ENCODE measurements at places on chromosomes 12 and 14.
A peak's percentile ranks its signal among the peaks of the same experiment; 100 is the strongest.

- peak; percentile 82 for DNase-seq
These were observed 1.1 kb upstream of the GNB3 start for GRCh38 chr12:6839482-6840201.

DNA sequence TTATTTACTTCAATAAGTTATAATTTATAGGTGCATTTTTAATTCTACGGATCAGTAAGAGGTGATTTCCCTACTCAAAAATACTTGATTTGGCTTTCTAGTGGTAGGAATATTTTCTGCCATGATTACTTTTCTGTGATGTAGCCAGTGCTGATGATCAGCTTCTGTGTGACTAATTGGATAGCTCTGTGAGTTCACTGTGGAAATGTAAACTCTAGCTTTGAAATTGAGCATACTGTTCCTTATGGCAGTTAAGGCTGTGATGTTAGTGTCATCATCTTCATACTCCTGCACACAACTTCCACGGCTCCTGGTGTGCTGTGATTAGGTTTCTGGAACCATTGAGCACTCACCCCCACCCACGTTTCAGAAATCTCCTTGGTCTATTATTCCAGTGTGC lies 48.2 kb downstream of the PLEKHA5 start:
- DNase-seq = no peak

DNA sequence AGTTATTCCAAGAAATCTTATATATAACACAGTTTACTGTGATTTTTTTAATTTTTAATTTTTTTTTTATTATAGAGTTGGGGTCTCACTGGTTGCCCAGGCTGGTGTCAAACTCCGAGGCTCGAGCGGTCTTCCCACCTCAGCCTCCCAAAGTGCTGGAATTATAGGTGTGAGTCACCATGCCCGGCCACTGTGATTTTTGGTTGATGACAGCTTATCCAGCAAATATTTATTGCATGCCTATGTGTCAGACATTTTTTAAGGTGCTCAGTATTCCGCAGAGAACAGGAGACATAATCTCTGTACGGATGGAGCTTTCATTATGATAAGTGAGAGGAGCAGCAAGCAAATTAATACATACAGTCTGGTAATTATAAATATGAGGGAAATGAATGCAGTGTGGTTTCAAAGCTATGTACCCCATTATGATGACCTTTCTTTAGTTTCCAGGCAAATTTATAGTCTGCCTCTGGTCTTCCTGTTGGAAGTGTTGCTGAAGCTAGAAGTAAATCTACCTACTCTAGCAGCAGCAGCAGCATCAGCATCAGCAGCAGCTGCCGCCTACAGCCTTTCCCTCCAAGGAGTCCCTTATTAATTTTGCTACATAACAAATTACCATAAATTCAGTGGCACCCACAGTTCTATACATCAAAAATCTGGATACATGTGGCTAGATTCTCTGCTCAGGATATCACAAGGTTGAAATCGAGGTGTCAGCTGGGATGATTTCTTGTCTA lies 32.3 kb downstream of the FRS2 start:
- no peak for DNase-seq

GRCh38 chr12:19434538-19434937 lies 4.8 kb upstream of the AEBP2 start:
- no peak for DNase-seq

GRCh38 chr12:49261721-49262120 lies 3.2 kb upstream of the TUBA1C start:
- DNase-seq = no peak

- no peak for DNase-seq
These were observed 1.2 kb downstream of the MLF2 start for GRCh38 chr12:6751767-6752166.
